ENCODE measurements at places on chromosomes 2 and 18.

GRCh38 chr2:9692456-9693195 is 61.8 kb upstream of the YWHAQ start:
- DNase-seq, result no peak

- DNase-seq, result no peak
Measured at GRCh38 chr2:24181849-24182248, 7.0 kb downstream of the FAM228A start.

GRCh38 chr2:132766573-132766972 is 96.6 kb upstream of the LYPD1 start:
- no peak for DNase-seq

DNA sequence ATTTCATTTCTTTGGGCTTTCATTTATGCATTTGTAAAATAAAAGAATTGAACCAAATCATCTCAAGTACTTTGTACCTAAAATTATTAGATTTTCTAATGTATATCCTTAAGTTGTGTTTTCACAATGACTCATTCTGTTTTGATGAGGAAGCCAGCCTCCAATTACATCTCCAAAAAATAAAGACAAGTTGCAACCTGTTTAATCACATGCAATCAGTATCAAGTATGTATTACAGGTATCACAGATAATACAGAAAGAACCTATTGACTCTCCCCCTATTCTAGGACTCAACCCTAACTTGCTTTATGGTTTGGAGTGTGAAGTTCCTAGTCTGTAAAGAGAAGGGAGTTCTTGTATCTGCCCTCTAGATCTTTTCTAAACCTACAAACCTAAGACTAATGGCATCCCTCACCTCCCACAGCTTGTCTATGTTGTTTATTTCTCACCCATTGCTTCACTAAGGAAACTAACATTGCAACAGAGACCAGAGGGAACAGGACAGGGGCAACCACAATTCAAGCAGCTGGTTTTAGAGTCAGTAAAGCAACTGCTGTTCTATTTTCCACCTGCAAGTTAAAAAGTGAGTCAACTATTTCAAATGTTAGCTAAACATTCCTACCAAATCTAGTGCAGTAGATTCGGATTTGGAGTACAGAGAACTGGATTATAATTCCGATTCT is 141.1 kb upstream of the ETAA1 start:
- no peak for DNase-seq

GRCh38 chr18:50969448-50969847 is 1.6 kb downstream of the ELAC1 start:
- no peak for DNase-seq

DNA sequence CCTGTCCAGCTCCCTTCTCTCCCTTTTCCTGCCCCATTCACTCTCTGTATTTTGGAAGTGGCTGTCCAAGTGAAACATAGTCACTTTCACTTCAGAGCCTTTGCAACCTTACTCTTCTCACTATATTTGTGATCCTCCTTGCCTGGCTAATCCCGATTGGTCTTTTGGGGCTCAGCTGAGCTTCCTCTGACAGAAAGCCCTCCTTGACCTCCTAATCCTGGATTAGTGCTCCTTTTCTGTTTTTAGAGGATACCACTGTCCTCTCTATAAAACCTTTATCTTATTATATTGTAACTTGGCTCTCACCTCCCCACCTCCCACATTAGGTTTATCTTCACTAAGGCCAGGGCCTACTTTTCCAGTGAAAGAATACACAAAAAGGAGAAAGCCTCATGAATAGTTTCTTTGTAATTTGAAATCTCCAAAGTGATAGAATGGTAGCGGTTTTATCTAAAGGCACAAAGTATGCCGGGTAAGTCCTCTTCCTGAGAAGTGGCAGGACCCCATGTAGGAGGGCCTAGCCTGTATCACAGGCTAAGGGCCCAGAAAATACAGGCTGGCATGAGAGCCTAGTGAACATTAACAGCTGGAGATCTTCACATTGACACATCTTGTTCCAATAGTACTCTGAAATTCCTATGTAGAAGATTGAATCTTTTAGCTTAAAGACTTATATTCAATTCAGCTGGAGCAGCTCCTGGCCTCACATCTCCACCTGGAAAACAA is 83.1 kb upstream of the GAREM1 start:
- no peak for DNase-seq

DNA sequence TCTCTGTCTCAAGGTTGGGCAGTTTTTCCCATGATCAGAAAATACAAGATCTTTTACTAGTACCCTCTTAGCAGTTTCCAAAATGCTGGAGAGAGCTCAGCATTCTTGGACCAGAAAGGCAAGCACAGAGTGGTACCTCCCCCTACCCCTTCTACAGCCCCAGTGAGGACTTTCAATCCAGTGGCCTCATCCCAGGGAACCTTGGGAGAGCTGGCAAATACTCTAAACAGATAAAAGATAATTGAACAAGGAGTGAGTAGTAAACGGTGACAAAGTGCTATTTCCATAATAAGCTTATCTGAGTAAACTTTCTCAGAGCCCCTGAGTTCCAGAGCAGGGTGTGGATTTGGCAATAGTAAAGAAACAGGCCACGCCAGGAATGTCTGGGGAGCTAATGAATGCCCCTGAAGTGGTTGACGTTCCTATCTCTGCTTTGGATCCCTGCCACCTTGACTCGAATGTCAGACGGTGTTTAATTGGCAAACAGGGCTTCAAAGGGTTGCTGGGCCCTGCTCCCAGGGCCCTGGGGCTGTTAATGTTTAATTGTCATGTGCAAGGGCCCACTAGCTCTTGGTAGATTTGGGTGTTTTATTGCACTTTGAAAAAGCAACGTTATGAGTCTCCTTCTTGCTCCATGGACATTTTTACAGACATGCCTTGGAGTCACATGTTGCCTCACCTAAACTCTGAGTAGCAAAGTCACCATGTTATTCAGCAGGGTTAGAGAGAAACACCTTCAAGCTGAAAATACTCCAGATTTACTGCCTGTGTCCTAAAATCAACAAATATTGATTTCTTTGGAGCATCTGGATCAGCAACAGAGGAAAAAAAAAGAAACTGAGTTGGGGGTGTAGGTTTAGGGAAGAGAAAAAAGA is 239.9 kb downstream of the CYRIA start:
- DNase-seq, result no peak

DNA sequence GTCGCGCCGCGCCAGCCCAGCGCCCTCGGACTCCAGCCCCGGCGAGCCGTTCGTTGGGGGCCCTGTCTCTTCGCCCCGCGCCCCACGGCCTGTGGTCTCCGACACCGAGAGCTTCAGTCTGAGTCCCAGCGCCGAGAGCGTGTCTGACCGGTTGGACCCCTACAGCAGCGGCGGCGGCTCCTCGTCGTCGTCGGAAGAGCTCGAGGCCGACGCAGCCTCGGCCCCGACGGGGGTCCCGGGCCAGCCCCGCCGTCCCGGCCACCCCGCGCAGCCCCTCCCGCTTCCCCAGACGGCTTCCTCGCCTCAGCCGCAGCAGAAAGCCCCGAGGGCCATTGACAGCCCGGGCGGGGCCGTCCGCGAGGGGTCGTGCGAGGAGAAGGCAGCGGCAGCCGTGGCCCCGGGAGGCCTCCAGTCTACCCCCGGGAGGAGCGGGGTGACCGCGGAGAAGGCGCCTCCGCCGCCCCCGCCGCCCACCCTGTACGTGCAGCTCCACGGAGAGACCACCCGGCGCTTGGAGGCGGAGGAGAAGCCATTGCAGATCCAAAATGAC is 1.4 kb downstream of the PHLPP1 start:
- peak; percentile 41 for DNase-seq

GRCh38 chr18:79315596-79315995 is 80.1 kb upstream of the NFATC1 start:
- no peak for DNase-seq

GRCh38 chr2:229945975-229946374 is 23.7 kb downstream of the FBXO36 start:
- DNase-seq, result no peak

GRCh38 chr2:7430421-7430868 is 513.2 kb downstream of the RNF144A start:
- DNase-seq, result no peak

DNA sequence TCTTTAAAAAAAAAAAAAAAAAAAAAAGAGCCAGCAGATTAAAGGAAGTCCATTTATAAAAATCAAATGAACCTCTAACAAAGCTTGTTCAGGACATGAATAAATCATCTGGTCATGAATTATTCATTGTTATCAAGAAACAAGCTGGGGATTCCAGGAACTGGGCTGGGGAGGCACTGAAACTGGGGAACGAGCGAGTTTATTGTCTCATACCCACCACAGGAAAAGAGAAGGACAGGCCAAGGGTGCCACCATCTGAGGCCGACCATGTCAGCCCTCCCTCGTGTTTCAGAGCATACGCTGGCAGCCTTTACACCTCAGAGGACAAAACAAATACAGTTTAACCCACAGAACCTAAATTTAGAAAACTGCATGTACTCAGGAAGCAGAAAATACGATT is 164.2 kb downstream of the VWC2L start:
- no peak for DNase-seq

Data from stimulated activated CD8-positive, alpha-beta memory T cell treated with anti-CD3 and anti-CD28 coated beads, Interleukin-7, amount 100 ng/mL, for 4 hours (primary cell).